ENCODE measurements at places on chromosomes 1 and 21. TPM values are rescaled to one million over a fixed set of nuclear protein-coding genes. Genes with fewer than 3 reads are reported as not detected.

GRCh38 chr1:29358183-29358582 lies 121.9 kb downstream of the PTPRU start:
- no peak for DNase-seq

PTPRU gene
- total RNA-seq, result 12.3 TPM

PADI2 gene
- 1.6 TPM for total RNA-seq

COA7 gene
- total RNA-seq, result 26.5 TPM

DNA sequence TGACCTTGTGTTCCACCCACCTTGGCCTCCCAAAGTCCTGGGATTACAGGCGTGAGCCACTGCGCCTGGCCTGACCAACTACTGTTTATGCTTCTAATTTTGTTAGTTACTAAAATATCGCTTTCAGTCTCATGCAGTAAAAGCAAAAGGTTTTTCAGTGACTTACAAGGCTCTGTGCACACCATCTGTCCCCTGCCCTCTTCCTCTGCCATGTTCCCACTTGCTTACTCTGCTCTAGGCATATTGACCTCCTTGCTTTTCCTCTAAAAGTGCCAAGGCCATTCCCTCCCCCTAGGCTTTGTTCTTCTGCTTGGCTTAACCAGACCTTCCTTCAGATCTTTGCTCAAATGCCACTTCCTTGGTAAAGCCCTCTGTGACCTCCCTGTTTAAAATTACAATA lies 276.9 kb downstream of the KIF26B start:
- DNase-seq, result no peak

DNA sequence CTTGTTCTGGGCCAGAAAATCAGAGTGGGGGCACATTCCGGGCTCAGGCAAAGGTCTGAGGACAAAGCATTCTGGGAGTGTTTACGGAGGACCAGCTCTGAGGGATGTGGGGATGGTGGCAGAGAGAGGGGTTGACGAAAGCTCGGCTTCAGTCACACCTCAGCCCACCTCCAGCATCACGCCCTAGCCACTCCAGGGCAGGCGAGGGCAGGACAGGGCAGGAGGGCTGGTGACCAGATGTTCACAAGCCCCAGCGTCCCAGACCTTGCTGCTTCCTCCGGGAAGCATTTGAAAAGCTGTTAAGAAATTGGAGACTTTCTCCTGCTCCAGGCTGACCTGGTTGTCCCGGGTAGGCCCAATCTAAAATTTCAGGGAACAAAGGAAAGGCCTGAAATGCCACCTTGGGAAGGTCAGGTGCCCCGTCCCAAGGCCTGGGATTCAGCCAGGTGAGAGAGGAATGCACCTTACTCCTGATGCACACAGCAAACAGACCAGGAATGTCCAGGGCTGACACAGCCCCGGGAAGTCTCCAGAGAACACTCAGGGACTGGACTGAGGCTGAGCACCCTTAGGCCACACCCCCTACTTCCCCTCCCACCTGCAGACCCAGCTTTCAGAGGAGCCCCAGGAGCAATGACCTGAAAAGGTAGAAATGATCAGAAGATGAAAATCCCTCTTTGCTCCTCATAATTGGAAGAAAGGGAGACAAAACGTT lies 71.9 kb upstream of the KLHDC7A start:
- no peak for DNase-seq

- DNase-seq, result no peak
Measured at GRCh38 chr1:36824390-36824861, 209.9 kb downstream of the GRIK3 start.

CLCA2 gene
- total RNA-seq, result not detected

GRCh38 chr1:101314244-101314643 lies 77.4 kb downstream of the S1PR1 start:
- DNase-seq, result no peak

DNA sequence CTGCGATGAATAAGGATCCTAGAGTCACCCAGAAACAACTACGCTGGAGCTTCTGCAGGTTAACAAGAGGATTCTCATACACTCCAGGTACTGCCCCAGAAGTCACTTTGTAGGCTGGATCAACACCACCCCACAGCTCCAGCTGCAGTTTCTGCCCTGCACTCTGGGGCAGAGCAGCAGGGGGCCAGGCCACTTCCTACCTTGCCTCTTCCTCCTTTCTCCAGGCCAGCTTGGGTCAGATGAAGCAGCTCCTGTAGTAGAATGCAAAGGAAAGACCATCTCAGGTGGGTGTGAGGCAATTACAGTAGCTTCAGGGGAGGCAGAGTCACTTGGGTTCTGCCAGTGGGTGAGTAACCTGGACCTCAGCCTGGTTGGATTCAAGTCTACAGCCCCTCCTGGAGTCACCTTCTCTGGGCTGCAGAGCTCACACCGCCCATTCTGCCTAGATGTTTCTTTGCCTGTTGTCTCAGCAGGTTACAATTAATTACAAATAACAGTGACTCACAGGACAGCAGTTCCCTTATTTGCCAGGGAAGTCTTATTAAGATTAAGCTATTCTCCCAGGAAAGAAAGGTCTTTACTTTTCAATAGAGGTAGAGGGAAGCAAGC lies 24.4 kb upstream of the BCAR3 start:
- DNase-seq, result no peak

DNA sequence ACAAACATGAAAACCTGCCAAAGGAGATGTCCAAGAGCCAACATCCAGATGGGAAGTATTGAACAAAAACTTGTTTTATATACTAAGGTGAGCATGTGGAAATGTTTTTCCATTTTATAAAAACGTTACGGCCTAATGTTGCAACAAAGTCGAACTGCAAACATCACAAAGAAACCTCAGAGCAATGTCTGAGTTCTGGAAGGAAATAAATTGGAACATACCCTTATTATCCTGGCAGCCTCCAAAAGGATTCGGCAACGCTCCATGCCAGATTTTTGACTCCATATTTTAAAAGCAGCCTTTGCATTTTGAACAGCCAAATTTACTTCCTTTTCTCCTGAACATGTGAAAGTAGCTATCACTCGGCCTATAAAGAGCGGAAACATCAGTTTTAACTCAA lies 3.3 kb downstream of the ALDH9A1 start:
- DNase-seq, result no peak

SELL gene
- total RNA-seq, result 5.2 TPM
